ENCODE measurements at places on chromosomes 1 and 21.

- DNase-seq, result no peak
Observed at GRCh38 chr1:11466416-11466815, 12.5 kb upstream of the DISP3 start.

DNA sequence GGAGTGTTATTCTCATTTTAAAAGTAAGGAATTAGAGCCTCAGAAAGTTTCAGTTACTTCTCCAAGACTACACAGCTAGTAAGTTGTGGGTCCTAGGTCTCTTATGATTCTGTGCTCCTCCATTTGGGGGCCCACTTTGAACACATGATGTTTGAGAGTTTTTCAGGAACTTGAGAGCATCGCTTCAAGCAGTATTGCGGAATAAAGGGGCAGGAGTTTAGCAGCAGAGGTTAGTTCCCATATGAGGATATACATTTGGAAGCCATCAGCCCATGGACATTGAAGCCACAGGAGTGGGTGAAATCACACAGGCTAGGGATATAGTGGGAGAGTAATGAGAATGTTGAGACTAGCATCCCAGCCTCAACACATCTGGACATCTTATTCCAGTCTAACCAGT lies 143.2 kb downstream of the RASAL2 start:
- DNase-seq, result no peak

GRCh38 chr1:90522432-90522831 lies 194.7 kb downstream of the BARHL2 start:
- DNase-seq, result no peak

- DNase-seq, result no peak
Observed at GRCh38 chr1:30382496-30382895, 340.9 kb downstream of the MATN1 start.

DNA sequence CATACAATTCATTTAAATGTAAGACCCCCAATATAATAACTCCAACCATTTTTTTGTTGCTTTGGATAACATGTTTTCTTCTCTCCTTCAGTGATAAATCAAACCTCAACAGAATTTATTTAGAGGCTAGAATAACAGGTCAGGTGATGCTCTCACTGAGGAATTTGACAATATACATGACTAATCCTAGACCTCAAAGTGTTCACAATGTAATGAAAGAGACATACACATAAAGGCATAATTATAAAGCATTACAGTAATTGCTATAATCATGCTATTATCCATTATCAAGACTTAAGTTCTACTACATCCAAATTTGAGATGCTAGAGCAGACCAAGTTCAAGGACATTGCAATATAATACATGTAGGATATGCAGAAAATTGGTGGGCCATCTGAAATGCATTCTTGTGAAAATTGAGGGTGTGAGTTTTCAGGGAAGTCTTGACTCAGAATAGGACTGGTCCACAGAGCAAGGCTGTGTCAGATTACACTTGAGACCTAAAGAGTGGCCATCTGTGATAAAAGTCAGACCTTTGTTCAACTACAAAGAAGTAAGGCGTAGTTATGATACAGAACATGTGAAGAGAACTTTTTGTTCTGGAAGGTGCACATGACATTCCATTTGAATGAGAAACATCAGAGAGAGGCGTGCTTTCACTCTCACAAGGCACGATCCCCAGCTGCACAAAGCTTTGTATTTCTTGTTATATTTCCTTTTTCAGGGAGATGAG lies 45.5 kb downstream of the UTP25 start:
- peak; percentile 75 for DNase-seq

DNA sequence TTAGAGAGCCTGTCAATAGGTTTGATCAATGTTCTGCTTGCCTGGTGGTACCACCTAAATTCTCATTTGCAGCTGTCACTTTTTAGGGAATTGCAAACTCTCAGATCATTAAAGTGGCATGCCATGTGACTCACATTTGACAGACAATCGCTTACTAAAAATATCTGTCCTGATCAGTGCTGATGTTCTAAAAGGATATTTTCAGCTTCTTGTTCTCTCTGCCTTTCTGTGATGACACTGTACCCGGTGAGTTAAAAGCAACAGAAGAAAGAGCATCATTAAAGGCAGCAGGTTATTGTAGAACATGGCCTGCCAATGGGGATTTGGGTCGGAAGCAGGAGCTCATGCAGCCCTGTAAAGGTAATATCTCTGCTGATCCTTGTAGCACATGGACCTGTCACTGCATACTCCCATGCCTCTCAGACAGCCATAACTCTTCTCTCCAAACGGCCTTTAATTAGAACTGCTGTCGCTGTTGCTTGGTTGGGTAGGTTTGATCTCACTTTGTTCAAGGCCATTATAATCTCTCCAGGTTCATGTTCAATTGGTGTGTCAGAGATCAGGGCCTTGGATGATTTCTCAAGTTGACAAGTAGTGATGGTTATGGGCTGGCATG lies 441.3 kb upstream of the DEPDC1 start:
- DNase-seq, result no peak

DNA sequence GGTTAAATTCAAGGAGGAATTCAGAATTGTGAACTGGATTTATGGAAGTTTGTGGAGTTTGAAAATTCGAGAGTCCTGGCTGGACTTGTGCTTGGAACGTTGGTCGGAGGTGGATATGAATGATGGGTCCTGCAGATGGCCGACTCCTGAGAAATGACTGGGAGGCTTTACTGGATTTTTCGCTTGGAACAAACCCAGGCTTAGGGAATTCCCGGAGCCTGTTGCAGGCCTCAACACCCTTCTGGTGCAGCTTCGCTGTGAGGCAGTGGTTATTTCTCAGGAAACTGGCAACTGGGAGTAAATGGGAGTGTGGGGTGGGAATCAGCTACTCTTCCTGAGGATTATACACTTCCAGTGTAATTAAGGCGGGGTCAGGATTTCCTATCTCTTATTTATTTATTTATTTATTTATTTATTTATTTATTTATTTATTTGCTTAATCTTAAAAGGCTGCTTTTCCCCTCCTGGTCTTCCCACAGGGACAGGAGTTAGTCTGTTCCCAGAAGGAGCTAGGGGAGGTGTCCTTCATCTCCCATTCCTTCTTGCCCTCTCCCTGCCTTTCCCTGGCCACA lies 21.1 kb downstream of the MAPKAPK2 start:
- no peak for DNase-seq

GRCh38 chr1:211174375-211174774 lies 40.4 kb upstream of the KCNH1 start:
- DNase-seq, result peak; percentile 79

GRCh38 chr1:42921769-42922168 lies 36.9 kb downstream of the SLC2A1 start:
- DNase-seq, result no peak

DNA sequence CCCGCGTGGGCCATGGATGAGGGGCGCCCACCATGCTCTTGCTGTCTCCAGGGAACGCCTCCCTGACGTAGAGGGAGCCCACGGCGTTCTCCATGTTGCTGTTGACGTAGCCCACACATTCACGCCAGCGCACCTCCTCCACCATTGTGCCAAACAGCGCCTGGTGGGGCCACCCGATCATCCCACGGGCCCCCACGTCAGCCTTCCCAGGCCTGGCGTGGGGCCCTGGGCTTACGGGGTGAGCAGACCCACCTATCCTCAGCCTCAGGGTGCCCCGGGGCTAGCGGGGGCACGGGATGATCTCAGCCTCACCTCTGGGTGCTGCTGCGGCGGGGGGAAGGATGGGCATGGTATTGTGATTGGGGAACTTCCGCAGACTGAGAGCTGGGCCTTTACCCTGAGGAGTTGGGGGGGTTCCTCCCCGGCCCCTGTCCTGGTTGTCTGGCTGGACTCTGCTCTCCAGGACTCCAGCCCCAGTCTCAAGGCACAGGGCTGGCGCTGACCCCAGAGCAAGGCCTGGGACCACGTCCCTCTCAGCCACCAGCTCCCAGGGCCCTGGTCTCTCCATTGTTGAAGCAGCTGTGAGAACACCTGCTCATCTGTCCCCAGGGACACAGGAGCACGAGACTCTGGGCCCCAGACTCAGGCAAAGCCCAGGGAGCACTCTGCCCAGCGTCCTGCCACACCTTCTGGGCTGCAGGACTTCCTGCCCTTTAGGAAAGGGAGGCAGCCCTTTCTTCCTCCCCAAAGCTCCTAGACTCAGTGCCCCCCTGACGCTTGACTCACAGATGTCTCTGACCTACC lies 10.2 kb downstream of the PRXL2B start:
- no peak for DNase-seq

All from MCF 10A (cell line).